ENCODE measurements at places on chromosomes 7 and 10. TPM values are rescaled to one million over a fixed set of nuclear protein-coding genes. Genes with fewer than 3 reads are reported as not detected.

The PDE1C gene
- not detected for total RNA-seq

The AGFG2 gene
- 42.4 TPM for total RNA-seq

GRCh38 chr10:3110782-3111620 is 43.7 kb downstream of the PFKP start:
- no peak for DNase-seq

GRCh38 chr7:142808802-142809583 is 38.2 kb downstream of the PRSS2 start:
- peak; percentile 99 for DNase-seq

Data from naive thymus-derived CD4-positive, alpha-beta T cell (primary cell).